Urinary bladder (tissue), 4 donors: ENCODE measurements at places on chromosomes 7 and 10. TPM values are rescaled to one million over a fixed set of nuclear protein-coding genes. Genes with fewer than 3 reads are reported as not detected.

The CPA5 gene
- total RNA-seq: not detected

The LIPF gene
- not detected for total RNA-seq

The MAD1L1 gene
- total RNA-seq: 23.1 TPM

The FGL2 gene
- total RNA-seq: 222 TPM

The CALHM1 gene
- not detected for total RNA-seq

The AASS gene
- total RNA-seq: 60.7 TPM

The PIP gene
- total RNA-seq: not detected

The ZNF248 gene
- 42.9 TPM for total RNA-seq

The ITPRID1 gene
- not detected for total RNA-seq

The OPN1SW gene
- total RNA-seq: not detected
